ENCODE measurements at places on chromosomes 5 and 9.

GRCh38 chr9:86764221-86764624, 183.1 kb downstream of the GAS1 start:
- DNase-seq: peak; percentile 85

GRCh38 chr5:137431051-137431450, 68.1 kb downstream of the SPOCK1 start:
- no peak for DNase-seq

- DNase-seq: no peak
These were observed 9.9 kb downstream of the RAD50 start for GRCh38 chr5:132566657-132567056.

GRCh38 chr5:135608361-135608760, 29.6 kb upstream of the CXCL14 start:
- DNase-seq: no peak

DNA sequence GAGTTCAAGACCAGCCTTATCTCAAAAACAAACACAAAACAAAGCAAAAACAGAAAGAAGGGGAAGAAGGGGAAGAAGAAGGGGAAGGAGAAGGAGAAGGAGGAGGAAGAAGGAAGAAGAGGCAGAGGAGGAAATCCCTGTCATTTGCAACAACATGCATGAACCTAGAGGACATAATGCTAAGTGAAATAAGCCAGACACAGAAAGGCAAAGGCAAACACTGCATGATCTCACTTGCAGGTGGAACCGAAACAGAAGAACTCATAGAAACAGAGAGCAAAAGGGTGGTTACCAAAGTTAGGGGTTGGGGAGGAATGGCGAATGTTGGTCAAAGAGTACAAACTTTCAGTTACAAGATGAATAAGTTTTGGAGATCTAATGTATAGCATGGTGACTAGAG, 135.4 kb downstream of the UGCG start:
- no peak for DNase-seq

- DNase-seq: no peak
These were observed 129.7 kb upstream of the PCA3 start for GRCh38 chr9:76634356-76635054.

- no peak for DNase-seq
These were observed 45.6 kb upstream of the STXBP1 start for GRCh38 chr9:127566351-127567001.

DNA sequence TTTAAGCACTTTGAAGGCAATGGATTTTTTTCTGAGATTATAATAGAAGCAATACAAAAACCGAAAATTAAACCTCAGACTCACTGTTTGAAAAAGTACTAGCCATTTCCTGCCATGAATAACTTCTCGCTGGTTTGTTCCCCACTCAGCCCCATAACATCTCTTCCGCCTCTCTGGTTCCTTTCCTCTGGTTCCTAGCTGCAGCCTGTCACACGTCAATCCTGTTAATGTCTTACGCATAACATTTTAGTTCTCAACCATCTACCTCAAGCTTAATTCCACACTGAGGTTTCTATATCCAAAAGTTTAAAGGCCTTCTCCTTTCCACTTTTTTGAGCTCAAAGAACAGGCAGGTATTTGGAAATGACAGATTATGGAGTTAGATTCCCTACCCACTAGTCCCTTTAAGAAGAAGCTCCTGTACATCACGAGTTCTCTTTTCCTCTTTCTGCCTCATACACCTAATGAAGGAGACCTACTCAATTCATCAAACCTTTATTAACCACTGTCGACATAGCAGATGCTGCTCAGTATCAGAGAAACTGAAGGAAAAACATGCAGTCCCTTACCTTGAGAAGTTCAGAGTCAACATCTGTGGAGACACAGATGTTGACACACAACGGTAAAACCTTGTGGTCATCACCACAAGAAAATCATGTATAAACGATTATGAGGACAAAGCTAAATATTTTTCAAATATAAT, 243.0 kb upstream of the PTGER4 start:
- peak; percentile 57 for DNase-seq

DNA sequence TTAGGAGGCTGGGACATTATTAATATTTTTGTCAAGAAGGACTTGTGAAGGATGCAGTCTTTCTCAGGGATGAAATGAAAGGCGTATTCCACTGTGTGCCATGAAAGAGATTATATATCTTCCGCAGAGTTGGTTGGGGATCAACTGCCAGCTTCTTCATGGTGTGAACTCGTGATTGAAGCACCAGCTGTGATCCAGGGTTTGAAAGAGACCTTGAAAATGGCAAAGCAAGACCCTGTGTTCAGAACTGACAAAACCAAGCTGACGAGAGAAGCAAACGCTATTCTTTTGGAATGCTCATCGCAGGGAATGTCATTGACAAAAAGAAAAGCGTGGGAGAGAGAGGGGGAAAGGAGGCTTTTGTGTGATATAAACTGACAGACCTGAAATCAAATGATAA, 263.9 kb upstream of the ZNF608 start:
- no peak for DNase-seq

DNA sequence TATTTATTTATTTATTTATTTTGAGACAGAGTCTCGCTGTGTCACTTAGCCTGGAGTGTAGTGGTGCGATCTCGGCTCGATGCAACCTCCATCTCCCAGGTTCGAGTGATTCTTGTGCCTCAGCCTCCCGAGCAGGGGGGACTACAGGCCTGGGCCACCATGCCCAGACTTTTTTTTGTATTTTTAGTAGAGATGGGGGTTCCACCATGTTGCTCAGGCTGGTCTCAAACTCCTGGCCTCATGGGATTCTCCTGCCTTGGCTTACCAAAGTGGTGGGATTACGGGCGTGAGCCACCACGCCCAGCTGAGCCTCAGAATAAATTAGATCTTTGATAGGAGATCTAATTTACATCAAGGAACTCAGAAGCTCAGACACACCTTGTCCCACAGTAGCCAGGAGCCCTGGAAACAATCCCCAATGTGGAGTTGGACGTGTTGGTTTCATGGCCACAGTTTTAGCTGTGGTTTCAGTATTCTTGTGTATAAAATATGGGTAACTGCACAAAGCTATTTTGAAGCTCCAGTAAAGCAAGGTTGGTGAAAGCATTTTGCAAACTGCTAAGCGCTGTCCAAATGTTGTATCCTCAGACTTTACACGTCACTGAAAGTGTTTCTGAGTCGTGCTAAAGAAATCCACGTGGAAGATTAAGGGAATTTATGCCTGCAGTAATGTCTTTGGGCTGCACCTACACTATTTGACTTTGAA, 3.0 kb upstream of the HNRNPAB start:
- no peak for DNase-seq

GRCh38 chr5:123701511-123702200, 189.7 kb downstream of the CSNK1G3 start:
- no peak for DNase-seq

DNA sequence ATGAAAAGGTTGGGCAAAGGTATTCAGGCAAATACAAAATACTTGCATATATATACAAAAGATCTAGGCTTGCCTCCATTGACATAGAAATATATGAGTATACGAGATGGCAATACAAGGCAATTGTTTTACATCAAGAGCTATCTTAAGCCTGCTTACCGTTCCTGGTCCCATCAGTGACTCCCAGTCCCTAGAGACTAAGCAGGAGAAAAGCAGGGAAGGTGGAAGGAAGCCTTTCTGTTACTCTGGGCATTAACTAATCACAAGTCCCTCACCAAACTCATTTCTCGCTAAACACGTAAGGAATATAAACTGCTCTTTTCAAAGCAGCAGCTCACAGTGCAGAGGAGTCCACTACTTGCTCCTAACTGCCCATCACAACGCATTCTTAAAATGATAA, 125.2 kb downstream of the ZNF608 start:
- no peak for DNase-seq

DNA sequence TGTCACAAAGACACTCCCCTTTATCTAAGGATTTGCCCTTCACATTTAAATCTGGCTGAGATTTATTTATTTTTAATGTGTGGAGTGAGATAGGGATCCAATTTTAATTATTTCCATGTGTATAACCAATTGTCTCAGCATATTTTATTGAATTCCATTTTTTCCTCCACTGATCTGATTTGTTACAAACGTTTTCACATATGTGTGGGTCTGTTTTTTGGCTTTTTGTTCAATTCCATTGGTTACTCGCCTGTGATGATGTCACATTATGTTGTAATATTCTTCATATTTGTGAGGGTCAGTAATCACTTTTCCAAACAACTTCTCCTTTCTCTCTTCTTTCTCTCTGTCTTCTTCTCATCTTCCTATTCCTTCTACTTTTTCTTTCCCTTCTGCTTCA, 278.3 kb upstream of the RFX3 start:
- DNase-seq: no peak

GRCh38 chr9:20726144-20726543, 42.1 kb downstream of the FOCAD start:
- DNase-seq: no peak

GRCh38 chr5:150411245-150411979, 1.3 kb downstream of the CD74 start:
- peak; percentile 86 for DNase-seq

DNA sequence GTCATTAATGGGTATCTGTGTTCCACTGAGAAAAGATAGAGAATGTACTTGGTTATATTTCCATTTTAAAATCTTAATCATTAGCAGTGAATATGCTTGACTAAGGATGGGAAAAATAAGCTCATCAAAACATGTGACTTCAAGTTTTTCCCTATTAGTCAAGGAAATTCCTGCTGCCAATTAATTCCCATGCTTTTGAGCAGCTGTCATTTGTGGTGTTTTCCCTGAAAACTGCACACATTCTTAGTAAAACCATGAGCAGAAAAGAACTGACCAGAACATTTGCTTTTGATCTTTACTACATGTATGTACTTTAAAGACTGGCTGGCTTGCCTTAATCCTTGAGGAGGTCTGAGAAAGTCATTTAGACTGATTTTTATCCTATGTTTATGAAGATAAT, 75.2 kb downstream of the AOPEP start:
- no peak for DNase-seq

- no peak for DNase-seq
These were observed 8.4 kb upstream of the FAM81B start for GRCh38 chr5:95382801-95383200.

- no peak for DNase-seq
These were observed 10.5 kb upstream of the MYOT start for GRCh38 chr5:137856916-137857862.

DNA sequence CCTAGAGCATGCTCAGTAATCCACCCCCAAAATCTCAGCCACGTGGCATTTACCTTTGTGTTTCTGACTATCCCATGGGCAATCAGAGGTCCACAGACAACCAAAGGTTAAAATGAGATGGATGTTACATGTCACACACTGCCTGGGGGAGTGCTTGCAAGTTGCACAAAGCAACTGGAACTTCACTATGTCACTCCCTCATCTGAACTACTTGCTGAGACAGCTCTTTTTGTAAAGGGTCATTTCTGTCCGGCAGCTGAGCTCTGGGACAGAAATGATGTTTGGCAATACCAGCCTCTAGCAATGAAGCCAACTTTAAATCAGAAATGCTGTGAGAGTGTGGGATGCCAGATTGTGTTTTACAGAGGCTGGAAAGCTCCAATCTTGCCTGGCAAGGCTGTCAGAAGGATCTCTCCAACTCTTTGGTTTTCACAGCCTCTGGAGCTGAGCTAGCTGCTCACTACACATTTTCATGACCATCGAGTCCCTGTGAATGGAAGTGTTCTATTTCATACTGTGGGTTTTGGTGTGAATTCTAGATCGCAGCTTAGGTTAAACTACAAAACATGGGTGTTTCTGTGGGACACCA, 66.3 kb upstream of the TMEM215 start:
- no peak for DNase-seq

DNA sequence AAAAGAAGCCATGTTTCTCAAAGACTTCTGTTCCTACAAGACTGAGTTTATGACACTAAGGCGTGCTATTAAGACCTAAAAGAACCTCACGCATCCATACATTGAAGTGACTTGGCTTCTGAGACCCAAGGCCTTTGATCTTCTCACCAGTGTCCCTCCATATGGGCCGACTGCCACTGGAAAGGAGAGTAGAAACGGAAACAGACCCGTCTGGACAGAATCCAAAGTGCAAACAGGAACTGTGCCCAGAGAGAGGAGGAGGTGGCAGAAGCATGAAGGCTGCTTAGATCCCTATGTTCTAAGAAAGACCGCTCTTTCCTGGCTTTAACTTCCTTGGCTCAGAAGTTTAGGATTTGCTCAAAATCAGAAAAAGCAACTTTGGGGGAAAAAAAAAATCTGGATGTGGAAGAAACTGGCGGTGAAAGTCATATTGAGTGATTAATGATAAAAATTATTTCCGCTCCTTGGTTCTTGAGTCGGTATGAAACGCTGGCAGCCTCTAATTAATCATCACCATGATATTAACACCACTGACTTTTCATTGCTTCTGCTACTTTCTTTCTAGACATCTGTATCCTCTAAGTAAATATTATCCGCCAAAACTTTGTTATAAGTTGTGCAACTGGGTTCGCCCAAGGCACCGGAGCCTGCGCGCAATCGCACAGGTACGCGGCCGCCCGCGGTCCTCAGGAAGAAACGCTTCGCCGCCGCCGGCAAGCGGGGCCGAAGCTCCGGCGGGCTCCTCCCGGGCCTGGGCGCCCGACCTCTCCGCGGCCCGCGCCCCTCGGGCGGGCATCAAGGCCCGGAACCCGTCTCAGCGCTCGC, 726 bp downstream of the DAP start:
- peak; percentile 62 for DNase-seq

- DNase-seq: no peak
These were observed 29.6 kb downstream of the SPRY4 start for GRCh38 chr5:142295084-142295758.

DNA sequence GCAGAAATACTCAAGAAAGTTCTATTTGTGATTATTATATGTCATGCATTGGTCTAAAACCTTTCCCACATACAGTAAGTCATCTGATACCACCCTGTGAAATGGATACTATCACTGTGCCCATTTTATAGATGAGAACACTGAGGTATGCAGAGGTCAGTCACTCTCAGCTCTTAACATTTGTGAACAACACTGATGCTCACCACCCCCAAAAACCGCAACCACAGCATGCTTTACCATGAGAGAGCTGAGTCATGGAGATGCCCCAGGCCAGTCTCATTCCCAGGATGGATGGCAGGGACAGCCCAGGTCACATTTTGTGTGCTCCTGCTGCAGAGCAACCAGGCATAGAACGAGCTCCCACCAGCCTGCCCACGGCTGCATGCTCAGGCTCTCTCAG, 53.5 kb upstream of the IRX1 start:
- DNase-seq: no peak

- DNase-seq: no peak
These were observed 976.6 kb upstream of the SEMA6A start for GRCh38 chr5:117551236-117551635.

GRCh38 chr5:14399054-14399692, 182.4 kb upstream of the OTULINL start:
- DNase-seq: peak; percentile 37

- no peak for DNase-seq
These were observed 233.6 kb downstream of the SYK start for GRCh38 chr9:91034976-91035824.

DNA sequence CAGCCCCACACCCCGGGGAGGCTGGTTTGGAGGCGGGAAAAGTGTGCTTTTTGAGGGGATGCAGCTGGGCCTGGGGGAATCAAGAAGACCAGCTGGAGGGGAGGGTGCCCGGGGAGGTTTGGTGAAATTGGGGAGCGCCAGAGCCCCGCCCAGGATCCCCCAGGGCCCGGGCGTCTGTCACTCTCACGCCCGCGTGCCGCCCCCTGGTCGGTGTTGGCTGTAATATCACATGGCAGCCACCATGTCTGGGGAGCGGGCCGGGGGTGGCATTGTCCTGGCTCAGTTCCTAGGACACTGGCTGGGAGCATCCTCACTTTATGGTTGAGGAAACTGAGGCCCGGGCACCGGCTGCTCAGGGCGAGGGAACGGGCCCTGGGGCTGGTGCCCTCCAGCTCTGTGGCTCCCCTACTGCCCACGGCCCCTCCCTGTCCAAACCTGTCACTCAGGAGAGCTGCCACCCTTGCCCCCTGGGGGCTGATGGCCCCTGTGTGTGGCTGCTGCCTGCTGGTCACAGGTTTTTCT, 27.5 kb downstream of the ASS1 start:
- no peak for DNase-seq
